Endothelial cell of umbilical vein (primary cell): ENCODE measurements at places on chromosomes 5 and 9. TPM values are rescaled to one million over a fixed set of nuclear protein-coding genes. Genes with fewer than 3 reads are reported as not detected.

The ARID3C gene
- total RNA-seq, result not detected in 2 replicates

The DDX4 gene
- total RNA-seq, result not detected in 2 replicates

The NMRK1 gene
- total RNA-seq, result 32.6 and 36.5 TPM in 2 replicates

The BOD1 gene
- 55.0 and 62.4 TPM in 2 replicates for total RNA-seq

The AQP3 gene
- 0.39 and 0.93 TPM in 2 replicates for total RNA-seq

The ZNF883 gene
- not detected in 2 replicates for total RNA-seq

- DNase-seq, result peak; percentile 59
These were observed 41.4 kb upstream of the IL7R start for GRCh38 chr5:35815089-35815936.

- no peak for DNase-seq
These were observed 499.1 kb upstream of the GRIN3A start for GRCh38 chr9:102237520-102237919.

DNA sequence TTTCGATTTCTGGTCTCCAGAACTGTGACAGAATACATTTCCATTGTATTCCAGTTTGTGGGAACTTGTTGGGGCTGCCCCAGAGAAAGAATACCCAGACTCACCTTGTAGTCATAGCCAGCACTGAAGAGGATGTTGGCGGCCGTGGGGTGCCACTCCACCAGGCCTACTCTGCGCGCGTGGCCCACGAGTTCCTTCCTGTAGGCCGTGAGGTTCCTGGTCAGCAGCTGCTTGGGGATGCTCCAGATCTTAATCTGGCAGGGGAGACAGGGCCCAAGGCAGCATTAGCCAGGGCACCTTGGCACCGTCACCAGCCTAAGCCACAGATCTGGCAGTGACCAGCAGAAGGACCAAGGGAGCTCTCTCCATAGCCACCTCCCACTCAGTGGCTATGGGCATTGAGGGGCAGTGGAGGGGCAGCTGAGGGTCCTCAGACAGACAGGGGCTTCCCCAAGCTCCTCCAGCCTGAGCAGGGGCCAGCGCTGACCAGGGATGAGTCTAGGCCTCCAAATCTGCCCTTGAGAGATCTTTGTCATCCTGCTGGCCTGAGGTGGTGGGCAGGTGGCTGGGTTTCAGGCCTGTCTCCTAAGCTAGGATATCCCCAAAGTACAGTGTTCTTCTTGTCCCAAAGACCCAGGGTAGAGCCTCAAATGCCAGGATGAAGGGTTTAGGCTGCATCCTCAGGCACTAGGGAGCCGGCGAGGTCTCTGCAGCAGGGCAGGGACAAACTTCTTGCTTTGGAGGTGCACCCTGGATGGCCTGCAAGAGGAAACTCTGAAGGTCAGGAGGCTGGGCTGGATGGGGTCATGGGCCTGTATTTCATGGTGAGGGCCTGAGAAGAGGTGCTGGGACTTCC is 15.9 kb upstream of the TRIM14 start:
- no peak for DNase-seq

DNA sequence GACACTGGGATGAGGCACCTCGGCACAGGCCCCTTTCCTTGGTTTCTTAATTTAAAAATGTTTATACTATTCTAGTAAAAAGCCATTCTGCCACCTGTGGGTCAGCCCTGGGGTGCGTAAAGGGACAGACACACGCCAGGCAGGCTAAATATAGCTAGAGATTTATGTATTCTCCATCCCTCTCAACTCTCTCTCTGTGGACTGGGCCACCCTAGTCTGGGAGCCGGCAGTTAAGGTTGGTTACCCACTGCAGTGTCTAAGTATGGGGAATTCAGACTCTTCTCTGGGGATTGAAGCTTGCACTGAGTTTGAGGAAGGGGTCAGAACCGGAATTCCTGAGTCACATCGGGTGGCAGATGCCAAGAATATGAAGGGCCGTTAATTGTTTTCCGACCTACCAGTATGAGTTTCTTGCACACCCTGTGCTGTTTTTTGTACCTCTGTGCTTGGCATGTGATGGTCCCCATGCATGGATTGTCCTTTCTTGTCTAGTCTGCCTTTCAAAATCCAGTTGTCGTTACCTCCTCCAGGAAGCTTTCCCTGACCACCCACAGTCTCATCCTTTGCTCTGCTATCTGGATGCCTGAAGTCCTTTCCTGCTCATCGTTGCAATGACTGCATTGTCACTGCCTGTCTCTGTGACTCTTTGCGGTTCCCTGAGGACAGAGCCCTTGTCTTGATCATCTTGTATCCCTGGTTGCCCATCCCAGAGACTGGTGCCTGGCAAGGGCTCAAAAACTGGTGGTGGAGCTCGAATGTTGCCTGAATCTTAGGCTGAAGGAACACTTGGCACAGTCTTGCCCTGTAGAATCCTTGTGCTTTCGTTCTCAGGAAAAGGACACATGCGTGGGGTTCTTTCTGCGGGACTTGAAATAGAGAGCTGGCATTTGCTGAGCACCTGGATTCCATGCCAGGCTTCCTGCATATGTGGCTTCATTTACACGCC is 2.1 kb downstream of the NEURL1B start:
- DNase-seq, result no peak

DNA sequence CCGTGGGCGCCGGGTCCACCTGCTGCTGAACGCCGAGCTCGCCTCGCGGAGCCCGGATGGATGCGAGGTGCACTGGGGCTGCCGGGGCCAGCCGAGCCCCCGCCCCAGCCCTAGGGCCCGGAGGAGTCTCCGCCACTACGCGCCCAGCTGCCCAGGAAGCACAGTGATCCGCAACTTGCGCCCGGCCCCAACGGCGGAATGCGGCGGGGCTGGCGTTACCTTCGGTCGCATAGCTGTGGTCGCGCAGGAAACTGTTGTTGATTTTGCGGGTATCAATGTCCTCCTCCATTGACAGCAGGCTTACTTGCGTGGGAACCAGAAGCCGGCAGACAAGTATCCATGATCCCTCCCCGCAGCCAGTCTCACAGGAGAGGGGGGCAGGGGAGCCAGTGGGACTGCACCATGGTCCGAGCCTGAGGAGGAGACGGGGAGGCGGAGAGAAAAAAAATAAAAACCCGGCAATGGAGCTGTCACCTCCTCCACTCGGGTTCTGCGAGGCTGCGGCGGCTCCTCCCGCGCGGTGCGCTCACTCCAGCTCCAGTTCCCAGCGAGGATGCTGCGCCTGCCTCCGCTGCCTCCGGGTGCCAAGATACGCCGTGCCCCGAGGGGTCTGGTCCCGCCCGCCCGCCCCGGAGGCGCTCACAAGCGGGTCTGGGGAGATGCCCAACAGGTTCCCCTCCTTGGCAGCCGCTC is 628 bp downstream of the PPP2R2B start:
- DNase-seq, result no peak

GRCh38 chr5:134649163-134649835 is 714 bp downstream of the SEC24A start:
- DNase-seq, result peak; percentile 52

DNA sequence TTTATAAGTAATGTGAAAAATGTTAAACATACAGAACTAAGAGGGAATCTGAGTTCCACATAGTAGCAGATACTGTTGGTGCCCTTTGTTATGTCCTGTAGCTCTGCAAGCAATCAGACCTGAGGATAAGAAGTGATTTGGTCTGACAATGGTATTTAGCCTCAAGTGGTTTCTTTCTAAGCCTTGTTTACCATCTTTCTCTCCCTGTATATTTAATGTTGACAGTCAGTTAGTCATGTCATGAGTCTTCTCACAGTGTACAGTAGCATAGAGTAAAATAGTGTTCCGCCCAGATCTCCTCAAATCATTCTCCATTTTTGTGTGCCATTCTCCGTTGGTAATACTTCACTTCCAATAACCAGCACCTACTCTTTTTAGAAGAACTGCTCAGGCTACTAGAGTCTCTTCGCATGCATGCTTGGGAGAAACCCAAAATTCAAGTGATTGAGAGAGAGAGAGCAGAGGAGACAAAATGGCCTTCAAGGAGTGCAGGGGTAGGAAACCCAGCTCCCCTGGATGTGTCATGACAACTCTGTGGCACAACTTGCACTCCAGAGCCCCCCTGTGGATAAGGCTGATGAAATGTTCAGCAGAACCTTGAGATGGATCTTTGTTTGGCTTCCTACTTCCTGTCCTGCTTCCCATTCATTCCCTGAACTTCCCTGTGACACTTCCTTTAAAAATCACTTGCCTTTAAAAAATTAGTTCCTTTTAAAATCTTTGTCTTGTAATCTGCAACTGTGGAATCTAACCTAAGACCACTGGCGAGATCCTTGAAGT is 129.2 kb upstream of the FST start:
- no peak for DNase-seq

GRCh38 chr5:8839361-8840055 is 706.4 kb downstream of the SEMA5A start:
- no peak for DNase-seq

- DNase-seq, result no peak
These were observed 111.6 kb downstream of the WNK2 start for GRCh38 chr9:93295456-93296076.

DNA sequence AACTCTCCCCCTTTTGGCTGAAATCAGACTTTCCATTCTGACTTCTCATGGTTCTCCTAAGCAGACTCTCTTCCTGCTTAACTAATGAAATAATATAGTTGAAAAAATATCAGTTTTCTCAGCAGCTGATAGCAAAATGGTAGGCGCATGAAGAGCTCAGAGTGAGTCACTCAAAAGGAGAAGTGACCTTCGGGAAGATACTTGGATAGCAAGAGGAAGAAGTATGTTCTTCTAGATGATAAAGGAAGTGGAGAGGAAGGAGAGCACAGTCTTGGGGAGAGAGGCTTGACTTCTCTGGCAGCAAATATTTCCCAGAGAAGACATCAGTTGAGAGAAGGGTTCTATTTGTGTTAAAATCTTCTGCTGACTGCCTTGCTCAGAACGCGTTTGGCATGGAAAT is 101.5 kb downstream of the TAF11L14 start:
- DNase-seq, result no peak

DNA sequence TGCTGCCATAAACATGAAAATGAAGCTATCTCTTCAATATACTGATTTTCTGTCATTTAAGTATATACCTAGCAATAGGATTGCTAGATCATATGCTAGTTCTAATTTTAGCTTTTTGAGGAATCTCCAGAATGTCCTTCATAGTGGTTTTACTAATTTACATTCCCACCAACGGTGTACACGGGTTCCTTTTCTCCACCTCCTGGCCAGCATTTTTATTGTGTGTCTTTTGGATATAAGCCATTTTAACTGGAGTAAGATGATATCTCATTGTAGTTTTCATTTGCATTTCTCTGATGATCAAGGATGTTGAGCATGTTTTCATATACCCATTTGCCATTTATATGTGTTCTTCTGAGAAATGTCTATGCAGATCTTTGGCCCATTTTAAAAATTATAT is 446.5 kb downstream of the GABRG2 start:
- DNase-seq, result no peak

- DNase-seq, result no peak
These were observed 617.3 kb downstream of the CCDC171 start for GRCh38 chr9:16170119-16170518.

DNA sequence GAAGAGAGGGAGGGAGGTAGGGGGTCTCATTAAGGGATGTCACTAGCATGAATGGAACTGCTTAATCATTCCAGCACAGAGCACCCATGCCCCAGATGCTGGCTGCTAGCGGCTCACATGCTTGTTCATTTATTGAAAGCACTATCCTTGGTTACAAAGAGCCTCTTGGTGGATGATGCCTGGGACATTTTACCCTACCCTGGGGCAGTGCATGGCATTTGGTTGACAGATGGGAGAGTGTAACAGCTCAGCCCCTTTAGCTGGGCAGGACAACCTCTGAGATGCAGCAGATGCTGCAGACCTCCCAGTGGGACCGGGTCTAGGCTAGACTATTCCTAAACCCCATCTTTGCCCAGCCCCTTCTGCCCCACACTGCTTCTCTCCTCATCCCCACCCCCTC is 46.9 kb upstream of the TCERG1 start:
- no peak for DNase-seq

DNA sequence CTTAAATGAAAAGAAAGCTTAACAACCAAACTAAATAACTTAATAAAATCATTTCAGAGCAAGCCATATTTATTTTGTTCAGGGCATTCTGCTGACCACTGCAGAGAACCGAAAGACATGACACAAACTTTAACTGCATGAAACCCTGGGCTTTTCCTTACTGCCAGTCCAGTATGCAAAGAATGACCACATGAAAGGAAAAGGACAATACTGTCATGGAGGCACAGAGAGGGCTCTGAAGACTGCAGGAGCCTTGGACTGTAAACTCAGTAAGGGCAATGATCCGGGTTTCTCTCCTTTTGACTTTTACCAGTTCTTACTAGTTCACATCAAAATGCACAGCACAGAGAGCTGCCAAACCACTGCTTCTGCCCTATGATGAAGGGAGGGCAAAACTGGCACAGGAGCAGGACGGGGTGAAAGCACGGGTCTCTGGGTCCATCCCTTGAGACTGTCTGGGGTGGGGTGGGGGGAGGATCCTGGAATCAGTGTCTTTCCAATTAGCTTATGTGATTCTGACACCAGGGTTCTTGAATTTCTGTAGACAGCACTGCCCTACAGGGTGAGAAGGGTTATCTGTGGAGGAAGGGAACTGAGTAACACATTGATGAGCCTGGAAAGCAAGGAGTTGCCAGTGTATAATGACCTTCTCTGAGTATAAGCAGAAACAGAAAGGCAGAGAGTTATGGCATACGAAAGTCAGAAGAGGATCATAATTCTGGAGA is 44.7 kb downstream of the RNF130 start:
- no peak for DNase-seq

GRCh38 chr9:97895695-97896332 is 26.5 kb downstream of the TRMO start:
- no peak for DNase-seq

- DNase-seq, result no peak
These were observed 7.3 kb upstream of the RIGI start for GRCh38 chr9:32533336-32533735.

DNA sequence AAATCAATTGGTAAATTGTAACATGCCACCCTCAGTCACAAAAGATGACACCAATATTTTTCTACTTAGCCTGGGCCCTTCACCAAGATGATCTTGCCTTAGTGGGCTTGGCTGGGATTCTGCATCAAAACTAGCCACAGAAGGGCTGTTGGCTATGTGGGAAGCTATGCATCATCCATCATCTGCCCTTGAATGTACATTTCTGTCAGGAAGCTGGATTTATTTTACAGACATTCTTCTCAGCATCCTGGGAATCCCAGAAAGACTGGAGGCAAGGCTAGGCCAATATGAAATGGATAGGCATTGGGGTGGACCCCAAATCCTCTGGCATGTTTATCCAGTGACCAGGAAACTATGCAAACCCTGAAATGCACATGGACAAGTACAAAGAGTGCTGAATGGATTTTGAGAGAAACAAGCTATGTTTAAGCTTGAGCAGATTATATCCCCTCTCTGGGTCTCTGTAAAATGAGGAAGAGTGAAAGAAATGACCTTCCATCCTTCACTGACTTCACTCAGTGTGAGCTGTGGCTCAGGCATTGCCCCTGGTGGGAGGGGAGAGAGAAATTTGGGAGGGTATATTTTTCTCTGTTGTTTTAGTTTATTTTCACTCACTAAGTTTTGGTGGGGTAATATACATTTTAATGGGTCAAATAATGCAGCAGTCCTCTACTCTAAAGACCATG is 283.6 kb downstream of the EBF1 start:
- no peak for DNase-seq

DNA sequence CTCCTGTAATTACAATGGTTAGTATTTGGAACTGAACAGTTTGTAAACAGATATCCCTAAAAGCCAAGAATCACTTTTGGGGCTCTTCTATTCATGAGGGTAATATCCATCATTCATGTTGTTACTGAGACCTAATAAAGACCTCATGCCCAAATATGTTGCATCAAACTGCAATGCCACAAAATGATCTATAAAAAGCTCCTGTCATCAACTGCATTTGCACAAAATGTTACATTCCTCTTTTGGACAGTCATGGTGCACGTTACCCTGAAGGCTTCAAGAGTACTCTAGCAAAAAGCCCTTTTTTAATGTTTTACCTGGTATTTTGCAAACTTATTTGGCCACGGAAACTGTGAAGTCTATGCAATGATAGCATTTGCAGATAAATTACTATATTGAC is 14.2 kb upstream of the EQTN start:
- DNase-seq, result no peak
